ENCODE measurements at places on chromosomes 16 and 17.

DNA sequence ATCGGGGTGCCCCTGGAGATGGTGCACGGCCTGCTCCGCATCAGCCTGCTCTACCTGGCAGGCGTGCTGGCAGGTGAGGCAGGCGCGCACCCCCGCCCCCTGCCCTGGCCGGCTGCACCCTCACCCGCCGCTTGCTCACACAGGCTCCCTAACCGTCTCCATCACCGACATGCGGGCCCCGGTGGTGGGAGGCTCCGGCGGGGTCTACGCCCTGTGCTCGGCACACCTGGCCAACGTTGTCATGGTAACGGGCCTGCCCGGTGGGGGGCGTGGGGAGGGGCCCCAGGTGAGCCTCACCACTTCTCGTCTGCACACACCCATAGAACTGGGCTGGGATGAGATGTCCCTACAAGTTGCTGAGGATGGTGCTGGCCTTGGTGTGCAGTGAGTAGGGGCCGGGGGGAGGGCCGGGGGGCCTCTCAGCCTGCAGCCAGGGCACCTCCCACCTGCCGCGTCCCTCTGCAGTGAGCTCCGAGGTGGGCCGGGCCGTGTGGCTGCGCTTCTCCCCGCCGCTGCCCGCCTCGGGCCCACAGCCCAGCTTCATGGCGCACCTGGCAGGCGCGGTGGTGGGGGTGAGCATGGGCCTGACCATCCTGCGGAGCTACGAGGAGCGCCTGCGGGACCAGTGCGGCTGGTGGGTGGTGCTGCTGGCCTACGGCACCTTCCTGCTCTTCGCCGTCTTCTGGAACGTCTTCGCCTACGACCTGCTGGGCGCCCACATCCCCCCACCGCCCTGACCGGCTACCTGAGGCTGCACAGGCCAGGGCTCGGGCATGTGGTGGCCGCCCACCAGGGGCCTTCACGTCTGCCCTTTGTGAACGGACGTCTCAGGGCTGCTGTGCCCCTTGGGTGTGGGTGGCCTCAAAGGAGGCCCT, 2.1 kb downstream of the RHBDL1 start:
- DNase-seq: no peak

DNA sequence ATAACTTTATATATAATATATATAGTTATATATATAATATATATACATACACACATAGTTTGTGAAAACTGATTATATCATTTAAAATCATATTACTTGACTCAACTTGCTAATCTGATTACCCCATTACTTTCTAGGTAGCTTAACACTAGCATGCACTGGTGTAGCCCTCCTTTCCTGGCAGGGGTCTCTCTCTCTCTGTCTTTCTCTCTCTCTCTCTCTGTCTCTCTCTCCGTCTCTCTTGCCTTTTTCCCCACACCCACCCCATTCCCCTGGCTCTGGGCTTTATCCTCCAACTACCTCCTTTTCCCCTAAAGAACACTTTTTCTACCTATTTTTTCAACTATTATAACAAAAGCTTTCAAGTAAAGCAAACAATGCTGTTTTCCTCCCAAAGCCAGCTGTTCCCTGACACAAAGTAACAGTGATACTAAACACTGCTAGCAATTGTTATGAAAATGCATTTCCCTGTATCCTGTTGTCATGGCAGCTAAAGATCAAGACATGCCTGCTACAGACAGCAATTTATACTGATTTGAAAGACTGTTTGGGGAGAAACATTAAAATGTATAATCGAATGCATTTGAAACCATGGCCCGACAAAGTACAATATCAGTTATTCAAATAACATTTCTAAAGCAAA, 89.4 kb downstream of the CHD9NB start:
- DNase-seq: no peak

- no peak for DNase-seq
Observed at GRCh38 chr16:56874800-56875199, 9.8 kb downstream of the SLC12A3 start.

DNA sequence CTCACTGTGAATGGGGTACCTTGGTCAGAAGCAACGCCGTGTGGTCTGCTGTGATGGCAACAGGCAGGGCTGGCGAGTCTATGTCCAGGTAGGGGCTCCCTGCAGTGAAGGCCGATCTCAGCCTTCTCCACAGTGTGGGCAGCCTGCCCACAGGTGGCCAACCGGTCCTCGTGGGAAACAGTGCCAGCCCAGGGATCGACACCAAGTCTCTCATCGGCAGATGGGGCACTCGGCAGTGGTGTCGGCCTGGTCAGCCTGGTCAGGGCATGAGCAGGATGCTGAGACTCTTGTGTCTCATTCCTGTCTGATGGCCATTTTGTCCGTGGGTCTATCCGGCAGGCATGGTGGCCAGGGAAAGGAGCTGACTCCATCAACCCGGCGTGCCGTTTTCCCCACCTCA, 92.2 kb downstream of the TNFRSF13B start:
- no peak for DNase-seq

DNA sequence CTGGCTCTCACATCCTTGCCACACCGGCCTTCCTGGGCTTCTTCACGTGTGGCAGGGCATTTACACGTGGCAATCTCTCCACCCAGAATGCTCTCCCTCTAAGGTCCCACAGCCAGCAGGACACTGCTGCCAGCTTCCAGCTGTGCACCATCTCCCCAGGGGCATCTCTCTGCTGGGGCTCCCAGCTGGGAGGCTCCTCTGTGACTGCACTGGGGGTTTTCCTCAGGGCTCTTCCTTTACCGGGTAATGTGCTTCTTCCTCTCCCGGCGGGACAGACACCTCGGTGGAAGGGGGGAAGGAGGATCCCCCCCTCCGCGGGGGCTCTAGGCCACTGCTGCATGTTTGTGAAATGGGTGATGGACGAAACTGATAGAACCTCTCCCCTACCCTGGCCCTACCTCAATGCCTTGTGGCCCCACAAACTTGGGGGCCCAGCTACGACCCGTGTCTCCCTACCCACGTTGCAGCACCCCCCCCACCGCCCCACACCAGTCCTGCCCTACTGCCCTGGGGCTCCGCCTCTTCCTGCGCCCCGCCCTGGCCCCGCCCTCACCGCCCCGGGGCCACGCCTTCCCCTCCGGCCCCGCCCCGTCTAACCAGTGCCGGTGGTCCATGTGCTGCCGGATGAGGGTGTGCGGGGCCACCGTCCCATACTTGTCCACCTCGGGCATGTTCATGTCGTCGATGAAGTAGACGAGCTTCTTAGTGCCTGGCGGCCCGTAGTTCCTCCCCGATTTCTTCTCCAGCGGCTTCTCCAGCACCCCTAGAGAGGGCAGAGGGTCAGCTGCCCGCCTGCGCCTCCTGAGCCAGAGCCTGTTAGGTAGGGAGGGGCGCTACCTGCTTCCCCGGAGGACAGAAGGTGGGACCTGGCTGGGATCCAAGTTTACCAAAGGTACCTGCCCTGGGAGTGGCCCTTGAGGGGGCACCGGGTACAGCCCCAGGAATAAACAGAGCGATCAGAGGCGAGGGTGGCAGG, 92.6 kb downstream of the DNAH17 start:
- DNase-seq: no peak

- no peak for DNase-seq
Observed at GRCh38 chr16:53787423-53787822, 83.5 kb downstream of the FTO start.

- no peak for DNase-seq
Observed at GRCh38 chr17:57636985-57637665, 108.0 kb downstream of the CCDC182 start.

DNA sequence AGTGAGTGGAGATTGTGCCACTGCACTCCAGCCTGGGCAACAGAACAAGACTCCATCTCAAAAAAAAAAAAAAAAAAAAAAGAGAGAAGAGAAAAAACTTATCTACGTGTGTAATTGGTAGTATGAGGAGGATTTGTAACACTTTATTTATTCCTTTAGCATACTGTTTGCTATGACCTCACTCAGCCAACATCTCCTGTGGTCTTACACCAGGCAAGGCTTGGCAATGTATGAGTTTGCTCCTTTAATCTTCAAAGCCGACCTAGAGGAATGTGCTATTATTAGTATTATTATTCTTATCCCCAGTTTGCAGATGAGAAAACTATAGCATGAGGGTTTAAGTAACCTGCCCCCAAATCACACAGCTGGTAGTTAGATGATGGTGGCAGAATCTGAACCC, 35.8 kb upstream of the HAPSTR1 start:
- no peak for DNase-seq

DNA sequence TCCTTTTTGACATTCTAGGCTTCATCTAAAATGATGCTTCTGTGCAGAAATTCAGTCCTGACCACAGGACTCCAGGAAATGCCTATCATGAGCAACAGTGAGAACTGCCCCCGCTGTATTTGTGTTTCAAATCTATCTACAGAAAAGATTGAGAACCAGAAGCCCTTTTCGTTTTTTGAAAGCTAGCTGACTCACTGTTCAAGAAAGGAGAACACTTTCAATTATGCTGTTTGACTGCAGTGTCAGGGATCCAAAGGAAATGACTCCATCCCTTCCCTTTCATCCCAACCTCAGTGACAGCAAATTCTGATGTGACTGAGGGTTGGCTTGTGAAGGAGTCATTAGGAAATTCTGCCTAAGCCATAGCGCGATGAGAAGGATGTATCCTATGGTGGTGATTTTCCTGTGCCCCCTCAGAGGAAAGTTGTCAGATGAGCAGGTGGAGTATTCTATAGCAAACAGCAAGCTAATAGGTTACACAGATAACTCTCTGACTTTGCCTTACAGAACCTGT, 622.3 kb downstream of the TMEM114 start:
- DNase-seq: no peak

- DNase-seq: no peak
Observed at GRCh38 chr17:80668375-80669148, 123.9 kb downstream of the RPTOR start.

DNA sequence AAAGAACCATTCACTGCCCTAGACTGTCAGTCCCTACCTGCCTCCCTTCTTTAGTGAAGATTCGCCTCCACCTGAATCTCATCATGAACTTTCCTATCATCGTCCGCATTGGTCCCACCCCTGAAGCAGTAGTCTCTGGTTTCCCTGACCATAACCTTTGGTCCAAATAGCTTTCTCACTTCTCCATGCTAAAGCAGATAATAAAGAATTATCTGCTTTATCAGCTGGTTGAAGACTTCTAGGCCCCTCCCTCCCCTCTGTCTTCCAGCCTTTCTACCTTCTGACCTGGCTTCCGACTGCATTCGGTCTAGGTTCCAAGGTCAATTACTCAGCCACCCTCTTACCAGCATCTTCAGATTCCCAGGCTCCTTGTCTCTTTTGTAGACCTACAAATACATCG, 650.9 kb downstream of the HS3ST4 start:
- no peak for DNase-seq

- no peak for DNase-seq
Observed at GRCh38 chr17:66923886-66924285, 40.6 kb upstream of the CACNG4 start.

DNA sequence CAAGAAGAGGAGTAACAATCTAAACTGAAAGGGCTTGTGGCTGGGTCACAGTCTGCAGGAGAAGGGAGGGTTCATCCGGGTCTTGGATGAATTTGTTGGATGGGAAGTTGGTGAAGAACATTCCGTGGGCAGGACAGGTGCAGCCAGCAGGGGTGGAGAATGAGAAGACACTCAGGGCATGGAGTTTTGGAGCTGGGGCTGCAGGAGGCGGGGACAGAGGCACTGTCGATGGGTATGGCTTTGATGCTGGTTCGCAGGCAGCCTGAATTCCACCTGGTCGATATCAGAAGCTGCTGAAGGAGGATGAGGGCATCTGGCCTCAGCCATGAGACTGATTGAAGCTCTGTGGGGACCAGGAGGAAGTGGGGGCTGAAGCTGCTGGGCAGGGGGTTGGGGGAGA, 36.1 kb upstream of the CBFA2T3 start:
- no peak for DNase-seq

- DNase-seq: no peak
Observed at GRCh38 chr16:73768786-73769203, 527.8 kb upstream of the PSMD7 start.

GRCh38 chr17:7854851-7855659, at the start of gene TMEM88:
TMEM88 (plus strand) TSS chr17:7855066; CDS start chr17:7855075, 9 bp downstream.
- no peak for DNase-seq

- DNase-seq: no peak
Observed at GRCh38 chr17:7218758-7219157, 878 bp downstream of the DLG4 start.

GRCh38 chr17:67245694-67246402, 852 bp upstream of the HELZ start:
- DNase-seq: no peak

DNA sequence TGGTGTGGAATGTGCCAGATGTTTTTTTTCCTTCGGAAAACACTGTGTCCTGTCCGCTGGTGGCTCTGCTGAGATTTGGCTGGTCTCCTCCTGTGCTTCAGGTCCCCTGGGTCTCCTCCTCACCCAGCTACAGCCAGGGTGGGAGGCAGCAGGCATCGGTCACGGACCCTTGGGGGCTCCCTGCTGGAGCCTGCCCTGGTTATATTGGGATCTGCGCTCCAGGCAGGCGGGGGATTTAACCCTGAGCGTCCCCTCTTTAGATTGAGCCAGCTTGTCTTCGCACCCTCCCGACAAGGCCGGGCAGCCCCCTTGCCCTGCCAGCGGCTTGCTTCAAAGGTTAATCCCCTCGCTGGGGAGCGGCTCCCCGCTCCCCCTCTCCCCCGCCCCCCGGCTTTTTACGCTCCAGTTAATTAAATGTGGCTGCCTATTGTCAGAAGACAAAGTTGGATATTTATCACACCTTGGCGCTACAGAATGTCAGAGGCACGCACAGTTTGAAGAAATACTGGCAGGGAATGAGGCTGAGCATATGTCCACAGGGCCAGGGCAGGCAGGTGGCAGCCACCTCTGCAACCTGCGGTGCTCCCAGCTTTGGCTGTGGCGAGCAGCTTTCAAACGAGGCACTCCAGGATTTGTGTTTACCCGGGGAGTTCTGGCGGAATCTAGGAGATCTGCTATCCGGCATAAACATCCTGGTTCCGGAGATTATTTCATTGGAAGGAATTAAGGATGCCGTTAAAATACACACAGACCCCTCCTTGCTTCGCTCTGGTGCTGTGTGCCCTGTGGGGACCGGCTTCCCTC, 38.2 kb upstream of the GSE1 start:
- no peak for DNase-seq

DNA sequence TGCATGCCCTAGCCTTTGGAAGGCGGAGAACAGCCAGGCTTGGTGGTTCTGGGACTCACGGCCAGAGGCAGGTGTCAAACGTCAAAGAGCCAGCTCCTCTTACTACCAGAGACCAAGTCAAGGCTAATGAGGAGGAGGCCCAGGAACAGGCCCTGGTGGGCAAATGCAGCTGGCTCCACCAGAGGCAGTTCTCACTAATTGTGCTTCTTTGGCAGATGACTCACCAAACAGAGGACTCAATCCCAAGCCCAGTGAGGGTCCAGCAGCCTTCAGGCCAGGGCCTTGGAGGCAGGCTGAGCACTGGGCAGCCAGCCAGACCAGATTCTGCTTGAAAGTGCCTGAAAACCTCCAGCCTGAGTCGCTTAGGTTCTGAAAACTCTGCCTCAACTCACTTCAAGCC, 336.5 kb upstream of the CDH5 start:
- no peak for DNase-seq

DNA sequence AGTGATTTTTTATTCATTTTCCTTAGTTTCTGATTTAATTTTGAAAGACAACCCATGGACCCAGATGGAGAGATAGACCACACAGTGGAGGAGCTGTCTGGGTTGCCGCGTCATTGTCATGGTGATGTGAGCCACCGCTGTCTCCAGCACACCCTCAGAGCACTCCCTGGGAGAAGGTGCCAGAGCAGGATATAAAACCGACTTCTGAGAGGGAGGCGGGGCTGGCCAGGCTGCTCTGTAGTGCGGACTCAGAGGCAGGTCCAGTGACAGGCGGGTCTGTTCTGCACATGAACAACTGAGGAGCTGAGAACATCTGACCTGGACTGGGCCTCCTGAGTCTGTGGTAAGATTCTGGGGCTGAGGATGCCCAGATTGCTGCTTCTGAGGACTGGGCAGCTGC, 216.3 kb upstream of the NLRP1 start:
- DNase-seq: no peak

- DNase-seq: no peak
Observed at GRCh38 chr17:56735842-56736241, 97.9 kb downstream of the C17orf67 start.

Measured in NCI-H1048 (cell line).